Skeletal muscle tissue (tissue), 5 donors: ENCODE measurements at places on chromosomes 6 and 20. TPM values are rescaled to one million over a fixed set of nuclear protein-coding genes. Genes with fewer than 3 reads are reported as not detected.

C2 gene
- 8.4 TPM for total RNA-seq

MICB gene
- total RNA-seq, result 0.52 TPM

POPDC3 gene
- 52.2 TPM for total RNA-seq

RAB44 gene
- total RNA-seq, result not detected

LST1 gene
- 3.7 TPM for total RNA-seq

VSX1 gene
- not detected for total RNA-seq

PHACTR3 gene
- 1.0 TPM for total RNA-seq

LY6G6C gene
- total RNA-seq, result not detected

RFX6 gene
- total RNA-seq, result not detected

ADA gene
- 3.7 TPM for total RNA-seq

PRRT1 gene
- not detected for total RNA-seq

C6orf163 gene
- total RNA-seq, result 4.2 TPM

ZC3H12D gene
- 1.0 TPM for total RNA-seq

MUC22 gene
- total RNA-seq, result not detected

AGER gene
- 0.52 TPM for total RNA-seq

B4GALT5 gene
- 14.6 TPM for total RNA-seq

OTOR gene
- total RNA-seq, result not detected

CFB gene
- 3.7 TPM for total RNA-seq

PTK7 gene
- total RNA-seq, result 50.1 TPM

PRIM2 gene
- 14.6 TPM for total RNA-seq

PPP1R3G gene
- 2.1 TPM for total RNA-seq

SALL4 gene
- 0.52 TPM for total RNA-seq

TRDN gene
- 73.1 TPM for total RNA-seq

REM1 gene
- 4.7 TPM for total RNA-seq

RIMS4 gene
- total RNA-seq, result 3.1 TPM

DNAH8 gene
- total RNA-seq, result 14.6 TPM

NOX3 gene
- total RNA-seq, result not detected

HEY2 gene
- 7.3 TPM for total RNA-seq
